ENCODE measurements at places on chromosomes 3 and 15.

DNA sequence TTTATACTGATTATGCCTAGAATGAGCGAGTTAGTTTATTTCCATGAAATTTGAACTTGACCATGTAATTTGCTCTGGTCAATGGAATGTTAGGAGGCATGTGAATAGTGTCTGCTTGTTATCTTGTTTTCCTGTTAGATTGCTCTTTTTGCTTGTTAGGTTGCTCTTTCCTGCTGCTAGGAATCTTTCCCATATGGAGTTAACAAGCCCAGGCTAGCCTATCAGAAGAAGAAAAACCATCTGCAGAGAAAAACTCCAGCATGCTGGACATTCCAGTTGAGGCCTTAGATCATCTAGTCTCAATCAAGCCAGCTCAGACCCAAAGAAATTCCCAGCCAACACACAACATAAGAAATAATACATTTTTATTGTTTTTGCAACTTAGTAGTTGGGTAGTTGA is 470.2 kb upstream of the AGTR1 start:
- H3K4me3 ChIP-seq, result no peak overlapping the region
- H3K27ac ChIP-seq, result no peak overlapping the region
- no peaks in the 10 kb centered on the region for H3K27me3 ChIP-seq
- H3K36me3 ChIP-seq, result no peaks in the 10 kb centered on the region
- H3K4me1 ChIP-seq, result 0 out of 2 replicates have a peak, but pooled peaks cover 4% of the 10 kb centered on the region

DNA sequence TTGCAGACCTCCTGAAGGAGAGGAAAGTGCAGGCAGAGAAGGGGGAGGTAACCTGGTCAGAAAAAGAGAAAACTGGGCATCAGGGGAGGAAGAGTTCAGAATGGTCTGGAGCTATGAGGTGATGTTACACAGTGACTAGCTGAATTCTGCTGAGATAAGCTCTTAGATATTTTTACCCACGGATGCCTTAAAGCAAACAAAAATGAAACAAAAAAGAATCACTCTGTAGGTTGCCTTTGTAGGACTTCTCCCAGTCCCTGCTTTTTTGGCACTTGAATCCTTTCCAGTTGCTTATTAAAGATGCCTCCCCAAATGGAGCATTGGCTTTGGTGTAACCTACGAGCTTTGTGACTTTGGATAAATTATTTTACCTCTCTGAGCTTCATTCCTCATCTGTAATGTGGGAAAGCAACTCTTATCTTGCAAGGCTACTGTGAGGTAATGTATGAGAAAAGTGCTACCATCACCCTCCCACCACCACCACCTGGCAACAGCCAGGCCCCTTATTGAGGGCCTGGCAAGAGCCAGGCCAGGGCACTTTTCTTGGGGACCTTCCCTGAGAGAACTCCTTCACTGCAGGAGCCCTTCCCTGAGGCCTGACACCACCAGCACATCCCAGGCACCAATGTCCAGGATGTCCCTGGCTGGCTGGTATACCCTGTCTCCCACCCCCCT is 2.7 kb downstream of the CCR1 start:
- DNase-seq, result peak; percentile 88
- H3K4me1 ChIP-seq, result peaks cover 50% of the 10 kb centered on the region
- H3K4me3 ChIP-seq, result peak overlapping the region; percentile 94
- peaks cover 35% of the 10 kb centered on the region for H3K36me3 ChIP-seq
- peak overlapping the region; percentile 99 for H3K27ac ChIP-seq

GRCh38 chr3:70736009-70736408 is 423.6 kb upstream of the MDFIC2 start:
- H3K4me3 ChIP-seq, result no peak overlapping the region
- no peak for DNase-seq
- H3K4me1 ChIP-seq, result no peaks in the 10 kb centered on the region
- H3K36me3 ChIP-seq, result no peaks in the 10 kb centered on the region

DNA sequence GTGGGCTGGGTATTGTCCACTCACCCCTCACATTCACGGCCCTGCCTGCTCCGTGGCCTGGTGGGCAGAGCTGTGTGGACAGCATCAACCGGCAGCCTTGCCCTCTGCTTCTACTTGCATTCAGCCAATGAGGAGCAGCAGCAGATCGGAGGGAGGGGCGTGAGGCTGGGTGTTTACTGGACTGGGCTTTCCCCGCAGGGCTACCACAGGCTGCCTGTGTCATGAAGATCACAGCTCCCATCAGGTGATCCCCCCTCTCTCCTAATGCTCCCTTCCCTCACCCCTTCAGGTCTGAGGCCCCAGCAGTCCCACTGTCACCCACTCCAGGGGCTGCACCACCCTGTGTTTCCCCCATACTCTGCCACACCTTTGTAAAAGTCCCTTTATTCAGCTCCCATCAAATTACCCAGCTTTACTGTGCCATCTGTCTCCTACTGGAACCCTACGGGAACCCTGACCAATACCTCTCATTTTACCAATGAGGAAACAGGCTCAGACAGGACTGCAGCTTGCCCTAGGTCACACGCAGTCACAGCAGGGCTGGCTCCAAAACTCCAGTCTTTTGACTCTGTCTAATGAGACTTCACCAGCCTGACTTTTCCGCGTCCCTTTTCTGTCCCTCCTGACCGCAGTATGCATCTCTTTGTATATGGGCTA is 81.1 kb downstream of the MEGF11 start:
- no peaks in the 10 kb centered on the region for H3K4me1 ChIP-seq
- DNase-seq, result no peak
- H3K27ac ChIP-seq, result no peak overlapping the region
- no peaks in the 10 kb centered on the region for H3K27me3 ChIP-seq
- no peak overlapping the region for H3K4me3 ChIP-seq
- H3K36me3 ChIP-seq, result no peaks in the 10 kb centered on the region

DNA sequence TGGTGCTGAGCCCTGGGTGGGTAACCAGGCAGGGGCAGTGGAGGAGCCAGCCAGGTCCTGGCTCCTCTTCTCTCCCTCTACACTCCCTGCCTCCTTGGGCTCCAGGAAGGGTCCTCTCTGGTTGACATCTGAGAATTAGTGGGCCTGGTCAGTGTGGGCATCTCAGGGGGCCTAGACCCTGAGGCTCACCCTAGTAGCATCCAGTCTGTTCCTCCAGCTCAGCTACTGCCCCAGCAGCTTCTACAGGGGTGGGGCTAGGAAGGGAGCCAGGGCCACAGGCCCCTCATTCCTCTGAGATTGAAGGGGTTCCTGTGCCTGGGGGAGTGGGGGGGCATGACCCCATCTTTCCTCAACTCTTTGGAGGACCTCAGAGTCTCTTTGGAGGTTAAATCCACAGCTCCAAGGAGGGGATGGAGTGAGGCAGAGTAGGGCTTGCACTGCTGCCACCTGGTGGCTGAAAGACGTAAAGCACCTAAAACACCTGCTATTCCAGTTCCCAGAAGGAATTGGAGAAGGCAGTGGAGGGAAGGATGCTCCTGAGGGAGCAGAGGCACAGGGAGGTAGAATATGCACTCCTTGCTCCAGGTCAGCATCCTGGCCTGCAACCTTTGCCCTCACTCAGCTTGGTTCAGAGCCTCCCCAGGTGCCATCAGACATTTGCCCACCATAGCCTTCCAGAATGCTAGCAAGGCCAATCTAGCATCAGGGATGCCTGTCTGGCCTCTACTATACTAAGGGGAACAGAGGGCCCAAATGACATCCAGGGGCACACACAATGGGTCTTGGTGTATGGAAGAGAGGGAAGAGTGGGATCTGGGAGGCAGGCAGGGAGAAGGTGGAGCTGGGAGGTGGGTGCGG is 25.1 kb downstream of the C3orf18 start:
- DNase-seq, result peak; percentile 28
- no peaks in the 10 kb centered on the region for H3K36me3 ChIP-seq
- H3K4me3 ChIP-seq, result no peak overlapping the region
- H3K4me1 ChIP-seq, result no peaks in the 10 kb centered on the region
- H3K27ac ChIP-seq, result no peak overlapping the region

DNA sequence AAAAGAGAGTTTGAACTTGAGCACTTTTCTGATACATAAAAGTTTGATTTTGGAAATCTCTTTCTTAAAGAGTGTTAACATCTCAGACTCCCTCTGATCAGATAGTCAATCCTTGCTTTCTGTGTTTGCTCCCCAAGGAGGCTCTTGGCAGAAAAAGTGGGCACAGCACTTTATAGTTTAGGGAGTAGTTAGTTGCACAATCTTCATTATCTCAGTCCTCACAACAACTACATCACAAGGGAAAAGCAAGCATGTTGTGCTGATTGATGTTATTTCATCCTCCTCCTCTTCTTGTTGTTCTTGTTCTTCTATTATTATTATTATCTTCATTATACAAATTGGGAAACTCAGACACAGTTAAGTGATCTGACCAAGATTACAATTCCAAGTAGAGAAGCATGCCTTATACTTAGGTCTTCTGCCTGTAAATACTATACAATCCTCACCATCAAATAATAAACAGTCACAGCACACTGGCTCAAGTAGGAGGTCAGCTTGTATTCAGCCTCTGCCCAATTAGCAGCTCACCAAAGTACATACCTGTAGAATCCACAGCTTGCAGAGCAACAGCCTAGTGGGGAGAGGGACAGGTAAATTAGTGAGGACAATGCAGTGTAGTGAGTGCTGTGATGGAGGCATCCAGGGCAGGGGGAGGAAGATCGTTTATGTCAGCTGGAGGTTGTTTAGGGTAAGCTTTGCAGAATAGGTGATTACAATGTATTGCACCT is 304.1 kb upstream of the MME start:
- H3K4me3 ChIP-seq, result no peak overlapping the region
- no peaks in the 10 kb centered on the region for H3K27me3 ChIP-seq
- H3K4me1 ChIP-seq, result no peaks in the 10 kb centered on the region

- peaks cover 10% of the 10 kb centered on the region for H3K4me1 ChIP-seq
- peaks cover 41% of the 10 kb centered on the region for H3K27me3 ChIP-seq
- H3K27ac ChIP-seq, result no peak overlapping the region
- no peaks in the 10 kb centered on the region for H3K36me3 ChIP-seq
Observed at GRCh38 chr3:188400494-188401243, 246.7 kb downstream of the LPP start.

DNA sequence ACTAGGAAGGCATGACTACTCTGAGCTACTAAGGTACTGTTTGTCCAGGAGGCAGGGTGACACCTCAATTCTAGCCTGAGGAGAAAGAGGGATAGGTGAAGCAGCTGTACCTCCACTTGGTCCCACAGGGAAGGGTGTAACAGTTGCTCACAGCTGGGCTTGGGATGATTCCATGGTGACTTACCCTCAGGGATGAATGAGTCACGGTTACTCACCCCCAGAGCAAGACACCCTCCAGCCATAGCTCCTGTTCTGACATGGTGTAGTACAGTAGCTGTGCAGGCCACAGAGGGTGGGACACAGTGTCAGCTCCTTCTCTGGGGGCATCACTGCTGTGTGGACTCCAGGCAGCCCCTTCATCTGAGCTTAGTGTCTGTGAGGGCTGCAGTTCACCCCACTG is 868.6 kb upstream of the SEMA6D start:
- no peaks in the 10 kb centered on the region for H3K4me1 ChIP-seq
- DNase-seq, result no peak
- no peaks in the 10 kb centered on the region for H3K27me3 ChIP-seq
- no peak overlapping the region for H3K27ac ChIP-seq
- H3K36me3 ChIP-seq, result no peaks in the 10 kb centered on the region
- no peak overlapping the region for H3K4me3 ChIP-seq

- H3K4me1 ChIP-seq, result no peaks in the 10 kb centered on the region
- H3K36me3 ChIP-seq, result no peaks in the 10 kb centered on the region
- no peaks in the 10 kb centered on the region for H3K27me3 ChIP-seq
- no peak overlapping the region for H3K4me3 ChIP-seq
Observed at GRCh38 chr3:135891121-135891520, 74.4 kb upstream of the PPP2R3A start.

DNA sequence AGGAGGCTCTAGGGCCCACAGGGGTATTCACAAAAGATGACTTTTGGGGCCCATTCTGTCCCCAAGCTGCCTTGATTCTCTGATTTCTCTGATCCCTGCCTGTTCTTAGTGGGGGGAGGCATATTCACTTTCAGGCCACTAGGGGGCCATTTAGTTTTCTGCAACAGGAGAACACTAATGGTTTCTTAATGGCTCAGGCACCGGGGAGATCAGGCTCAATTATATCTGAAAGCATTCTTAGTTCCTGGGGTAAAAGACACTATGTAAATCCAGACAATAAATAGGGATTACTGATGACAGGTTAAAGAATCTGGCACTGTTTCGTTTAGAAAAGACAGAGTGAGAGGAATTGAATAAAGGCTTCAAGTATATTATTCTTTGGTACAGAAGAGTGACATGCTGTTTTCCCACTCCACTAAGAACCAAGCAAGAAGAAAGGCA is 2.5 kb upstream of the INAFM2 start:
- H3K4me3 ChIP-seq, result no peak overlapping the region
- H3K27ac ChIP-seq, result no peak overlapping the region
- H3K27me3 ChIP-seq, result no peaks in the 10 kb centered on the region
- peak; percentile 84 for DNase-seq

DNA sequence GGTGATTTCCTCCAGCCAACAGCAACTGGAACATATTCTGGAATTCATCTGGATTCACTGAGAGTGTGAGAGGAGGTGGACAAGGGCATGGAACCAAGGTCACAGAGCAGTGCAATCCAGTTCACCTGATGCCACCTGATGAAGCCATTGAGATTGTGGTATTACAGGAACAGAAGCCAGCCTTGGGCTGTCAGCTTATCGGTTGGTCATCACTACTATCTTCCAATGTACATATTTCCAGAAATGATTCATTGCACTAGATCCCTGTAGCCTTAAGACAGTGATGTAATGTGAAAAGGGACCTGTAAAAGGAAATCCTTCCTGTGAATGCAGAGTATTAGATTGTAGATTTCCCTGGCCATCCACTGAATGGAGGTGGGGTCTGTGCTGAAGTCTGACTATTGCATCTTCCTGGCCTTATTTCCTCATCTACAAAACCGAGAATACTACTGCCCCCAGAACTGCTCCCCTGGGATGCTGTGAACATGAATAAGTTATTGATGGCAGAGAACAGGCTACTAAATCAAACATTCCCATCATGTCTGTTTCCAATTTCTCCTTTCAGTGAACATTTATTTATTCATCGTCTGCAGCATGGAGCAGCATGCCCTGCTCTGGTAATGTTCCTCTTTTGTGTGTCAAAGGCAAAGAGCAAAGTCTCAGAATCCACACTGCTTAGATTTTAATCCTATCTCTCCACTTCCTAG is 47.4 kb upstream of the TPM1 start:
- H3K4me1 ChIP-seq, result no peaks in the 10 kb centered on the region
- no peaks in the 10 kb centered on the region for H3K27me3 ChIP-seq
- DNase-seq, result no peak
- no peaks in the 10 kb centered on the region for H3K36me3 ChIP-seq
- no peak overlapping the region for H3K4me3 ChIP-seq
- H3K27ac ChIP-seq, result no peak overlapping the region

- no peak for DNase-seq
- H3K4me3 ChIP-seq, result no peak overlapping the region
- peaks cover 16% of the 10 kb centered on the region for H3K36me3 ChIP-seq
- H3K27me3 ChIP-seq, result no peaks in the 10 kb centered on the region
Observed at GRCh38 chr15:92892201-92892555, 7.9 kb upstream of the CHD2 start.

GRCh38 chr3:59481776-59482400 is 432.1 kb upstream of the CFAP20DC start:
- DNase-seq, result no peak
- no peaks in the 10 kb centered on the region for H3K36me3 ChIP-seq
- no peak overlapping the region for H3K27ac ChIP-seq
- H3K4me1 ChIP-seq, result no peaks in the 10 kb centered on the region
- H3K4me3 ChIP-seq, result no peak overlapping the region
- H3K27me3 ChIP-seq, result no peaks in the 10 kb centered on the region
